Stimulated activated CD4-positive, alpha-beta T cell treated with anti-CD3 and anti-CD28 coated beads, Interleukin-15, amount 100 ng/mL, for 24 hours (primary cell): ENCODE measurements at places on chromosomes 7 and 10.

- peak; percentile 2 for DNase-seq
These were observed 107.8 kb upstream of the PPP1R3A start for GRCh38 chr7:114026486-114027089.

DNA sequence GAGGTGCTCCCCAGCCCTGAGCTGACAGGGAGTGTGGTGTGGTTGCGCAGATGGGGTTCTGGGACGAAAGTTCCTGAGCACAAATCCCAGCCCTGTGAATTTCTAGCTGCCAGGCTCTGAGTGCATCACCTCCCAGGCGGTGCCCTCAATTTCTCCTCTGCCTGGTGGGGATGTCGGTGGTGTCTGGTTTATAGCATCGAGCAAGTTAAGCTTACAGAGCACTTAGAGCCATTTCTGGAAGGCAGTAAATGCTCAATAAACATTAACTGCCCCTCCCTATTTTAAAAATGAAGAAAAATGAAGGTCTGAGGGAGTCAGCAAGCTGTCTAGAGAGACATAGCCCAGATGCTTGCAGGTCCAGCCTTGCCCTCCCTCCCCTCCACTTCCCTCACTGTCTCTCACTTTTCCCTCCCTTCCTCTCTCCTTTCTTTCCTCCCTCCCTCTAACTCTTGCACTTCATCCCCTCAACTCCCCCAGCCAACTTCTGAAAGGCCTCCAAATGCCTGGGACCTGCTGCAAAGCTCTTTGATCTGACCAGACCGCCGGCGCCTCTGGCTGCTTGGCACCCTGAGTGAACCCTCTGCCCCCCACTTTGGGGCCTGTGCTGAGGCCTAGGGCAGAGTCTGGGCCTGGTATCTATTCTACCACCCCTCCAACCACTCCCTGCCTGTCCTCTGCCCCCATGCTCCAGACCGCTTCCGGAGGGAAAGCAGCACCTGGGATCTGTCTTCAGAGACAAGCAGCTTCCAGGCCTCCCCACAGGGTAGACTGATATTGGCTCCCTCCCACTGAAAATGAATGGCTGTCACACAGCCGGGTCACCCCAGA is 438.3 kb downstream of the RPS24 start:
- no peak for DNase-seq

DNA sequence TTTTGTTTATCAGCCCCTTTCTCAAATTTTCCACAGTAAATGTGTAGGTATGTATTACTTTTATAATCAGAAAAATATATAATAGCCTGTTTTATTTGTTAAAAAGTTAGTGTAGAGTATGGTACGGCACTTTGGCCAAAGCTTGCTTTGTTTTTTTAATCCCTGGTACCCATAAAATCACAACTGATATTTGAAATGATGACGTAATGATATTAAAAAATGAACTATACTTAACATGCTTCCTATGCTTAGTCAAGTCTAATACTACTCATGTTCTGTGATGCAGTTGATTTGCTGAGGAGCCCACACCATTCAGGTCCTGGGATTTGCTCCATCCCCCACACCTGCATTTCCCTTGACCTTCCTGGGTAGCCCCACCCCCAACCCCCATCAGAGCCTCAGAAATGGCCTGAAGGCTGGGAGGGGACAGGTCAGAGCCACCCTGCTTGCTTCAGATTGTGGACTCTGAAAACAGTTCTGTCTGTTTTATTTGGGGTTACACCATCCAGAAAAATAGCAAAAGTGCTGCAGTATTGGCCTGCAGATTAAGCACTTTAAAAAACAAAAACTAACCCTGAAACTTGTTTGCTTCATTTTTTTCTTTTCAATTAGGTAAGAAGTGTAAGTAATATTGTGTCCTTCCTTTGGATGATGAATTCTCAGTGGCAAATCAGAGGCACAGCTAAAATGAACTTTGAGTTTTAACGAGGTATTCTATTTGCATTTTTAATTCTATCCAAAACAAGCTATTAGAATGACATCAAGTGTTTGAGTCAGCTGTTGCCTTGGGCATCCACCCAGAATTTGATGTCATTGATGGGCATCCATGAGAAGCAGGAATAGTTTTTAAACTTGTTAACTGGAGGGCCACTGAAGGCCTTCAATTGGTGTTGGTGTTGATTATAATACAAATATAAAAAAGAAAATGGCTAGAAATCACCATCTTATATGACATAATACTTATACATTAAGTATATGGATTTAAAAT is 23.3 kb downstream of the PLCE1 start:
- DNase-seq: no peak

GRCh38 chr7:80879849-80880248 is 39.0 kb downstream of the SEMA3C start:
- DNase-seq: no peak

DNA sequence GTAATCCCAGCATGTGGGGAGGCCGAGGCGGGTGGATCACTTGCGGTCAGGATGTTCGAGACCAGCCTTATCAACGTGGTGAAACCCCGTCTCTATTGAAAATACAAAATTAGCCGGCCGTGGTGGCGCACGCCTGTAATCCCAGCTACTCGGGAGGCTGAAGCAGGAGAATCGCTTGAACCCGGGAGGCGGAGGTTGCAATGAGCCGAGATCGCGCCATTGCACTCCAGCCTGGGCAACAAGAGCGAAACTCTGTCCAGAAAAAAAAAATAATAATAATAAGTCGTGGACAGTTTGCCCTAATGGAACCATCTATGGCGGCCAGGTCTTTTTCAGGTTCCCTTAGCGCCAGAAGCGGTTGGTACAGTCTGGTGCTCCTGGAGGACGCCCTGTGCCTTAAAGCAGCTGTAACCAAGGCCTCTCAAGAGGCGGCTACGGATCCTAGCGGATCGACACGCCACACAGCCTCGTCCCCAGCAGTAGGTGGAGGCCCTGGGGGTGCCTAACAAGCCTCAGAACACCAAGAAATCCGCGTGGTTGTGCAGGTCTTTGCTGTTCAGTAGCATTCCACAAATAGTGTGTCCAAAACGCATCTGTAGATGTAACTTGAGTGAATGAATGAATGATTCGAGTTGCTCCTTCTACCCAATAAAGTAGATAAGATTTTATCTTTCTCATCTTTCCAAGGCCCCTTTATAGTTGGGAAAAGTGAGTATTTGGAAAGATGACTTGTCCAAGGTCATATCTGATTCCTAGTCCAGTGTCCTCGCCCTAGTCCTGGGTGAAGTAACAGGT is 982 bp downstream of the PGAM1 start:
- no peak for DNase-seq

DNA sequence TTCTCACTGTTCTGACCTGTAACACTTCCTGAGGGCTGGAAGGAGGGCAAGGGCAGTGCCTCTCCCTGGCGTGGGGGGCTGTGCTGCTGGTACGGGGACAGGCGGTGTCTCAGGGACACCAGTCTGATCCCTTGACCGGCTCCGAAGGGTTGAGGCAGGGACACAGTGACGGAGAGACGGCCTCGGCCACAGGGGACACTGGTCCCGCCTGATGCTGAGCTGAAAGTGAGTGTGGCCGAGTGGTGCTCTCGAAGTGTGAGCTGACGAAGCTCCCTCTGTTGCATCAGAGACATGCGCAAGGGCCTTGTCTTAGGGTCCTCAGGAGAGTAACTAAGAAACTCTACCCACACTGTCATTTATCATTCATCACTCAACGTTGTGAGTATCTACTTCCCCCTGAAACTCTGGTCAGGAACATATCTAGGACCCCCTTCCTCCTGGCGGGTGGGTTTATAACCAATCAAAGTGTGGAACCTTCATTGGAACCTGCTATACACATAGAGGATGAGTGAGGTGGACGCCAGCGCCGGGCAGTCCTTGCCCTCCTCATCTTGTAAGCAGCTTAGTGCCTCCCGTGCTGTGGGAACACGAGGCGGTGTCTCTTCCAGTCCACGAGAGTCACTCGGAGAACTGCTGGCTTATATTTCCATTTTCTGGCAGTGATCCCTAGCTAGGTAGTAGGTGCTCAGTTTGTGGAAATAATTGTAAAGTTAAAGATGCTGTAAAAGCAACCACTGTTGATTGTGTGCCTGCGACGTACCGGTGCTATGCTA is 283.1 kb downstream of the DNAJB6 start:
- DNase-seq: no peak

- DNase-seq: no peak
These were observed 183.6 kb downstream of the TCF7L2 start for GRCh38 chr10:113133497-113134115.

DNA sequence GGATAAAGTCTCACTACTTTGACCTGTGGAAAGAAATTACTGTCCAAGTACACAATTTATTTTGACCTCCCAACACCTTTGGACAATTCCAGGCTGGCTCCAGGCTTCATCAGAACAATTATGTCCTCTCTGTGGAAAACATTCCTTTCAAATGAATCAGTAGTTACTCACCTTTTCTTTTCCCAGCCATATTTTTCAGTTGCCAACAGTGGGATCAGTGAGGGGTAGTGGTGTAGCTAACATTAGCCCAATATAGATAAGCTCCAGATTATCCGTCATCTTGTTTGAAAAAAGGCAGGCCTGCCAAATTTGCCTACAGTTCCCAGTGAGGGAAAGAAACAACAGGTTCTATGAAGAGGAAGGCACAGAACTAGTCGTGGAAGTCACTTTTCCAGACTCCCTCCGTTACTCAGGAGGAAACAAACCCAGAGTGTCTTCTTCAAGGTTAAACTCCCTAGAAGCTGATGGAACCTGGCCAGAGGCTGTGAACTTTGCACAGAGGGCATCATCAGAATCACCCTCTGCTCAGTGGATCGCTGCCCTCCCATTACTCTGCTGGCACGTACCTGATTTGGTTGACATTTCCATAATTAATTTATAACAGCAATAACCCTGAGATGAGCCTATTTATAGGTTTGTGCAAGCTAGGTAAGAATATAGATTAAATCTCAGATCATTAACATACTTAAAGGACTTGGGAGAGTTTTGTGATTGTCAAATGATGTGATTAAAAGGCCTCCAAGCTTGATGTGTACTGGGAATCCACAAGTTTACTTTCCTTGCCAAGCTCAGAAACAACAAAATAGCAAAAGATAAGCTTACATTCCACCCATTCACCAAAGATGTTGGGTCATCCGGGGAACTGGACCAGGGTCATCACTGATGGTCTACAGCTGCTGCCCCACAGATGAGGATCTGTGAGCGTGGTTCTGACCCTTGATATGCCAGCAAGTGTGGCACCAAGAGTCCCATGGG is 654.6 kb upstream of the GALNT17 start:
- no peak for DNase-seq

DNA sequence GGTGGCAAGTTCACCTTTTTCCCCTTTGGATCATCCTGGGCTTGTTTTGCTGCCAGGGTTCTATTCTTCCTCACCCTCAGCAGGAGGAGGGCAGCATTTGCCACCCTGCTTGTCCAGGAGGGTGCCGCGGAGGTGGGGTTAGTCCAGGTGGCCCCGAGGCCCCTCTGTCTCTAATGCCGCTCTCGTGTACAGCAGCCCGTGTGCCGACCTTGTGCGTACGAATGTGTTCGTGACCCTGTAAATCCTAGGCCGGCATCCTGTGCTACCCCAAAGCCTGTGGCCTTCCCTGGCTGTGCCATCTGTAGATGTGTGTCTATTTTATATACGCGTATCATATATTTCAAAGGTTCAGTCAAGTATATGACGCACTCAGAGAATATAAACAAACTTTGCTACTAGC is 10.6 kb downstream of the IQCE start:
- DNase-seq: no peak
